ENCODE measurements at places on chromosomes 16 and 17. TPM values are rescaled to one million over a fixed set of nuclear protein-coding genes. Genes with fewer than 3 reads are reported as not detected.
A peak's percentile ranks its signal among the peaks of the same experiment; 100 is the strongest.

Gene SEC14L1
- 7.0 TPM for polyA plus RNA-seq

Gene BHLHA9
- not detected for polyA plus RNA-seq

Gene SLC16A11
- polyA plus RNA-seq, result 1.1 TPM

DNA sequence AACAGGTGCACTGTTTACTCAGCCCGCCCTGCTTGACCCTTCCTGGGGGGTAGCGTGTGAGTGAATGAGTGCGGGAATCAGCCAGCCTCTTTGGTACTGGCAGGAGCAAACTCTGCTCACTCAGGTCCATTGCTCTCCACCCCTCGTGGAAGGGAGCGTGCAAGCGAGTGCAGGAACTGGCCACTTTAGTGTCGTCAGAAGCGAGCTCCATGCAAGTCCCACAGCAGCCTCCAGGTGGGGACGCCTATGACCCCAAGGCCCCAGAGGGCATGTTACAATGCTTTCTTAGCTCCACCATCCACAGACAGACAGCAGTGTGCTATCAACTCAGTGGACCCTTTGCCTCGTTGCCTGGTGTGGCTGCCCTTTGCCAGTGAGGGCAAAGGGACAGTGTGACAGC lies 1025.1 kb upstream of the CDH8 start:
- H3K4me1 ChIP-seq, result no peaks in the 10 kb centered on the region
- no peaks in the 10 kb centered on the region for H3K27me3 ChIP-seq
- no peak overlapping the region for H3K27ac ChIP-seq
- DNase-seq, result no peak
- no peaks in the 10 kb centered on the region for H3K36me3 ChIP-seq

GRCh38 chr16:22938647-22939046 lies 124.7 kb downstream of the HS3ST2 start:
- H3K27me3 ChIP-seq, result no peaks in the 10 kb centered on the region
- H3K4me3 ChIP-seq, result no peak overlapping the region
- no peaks in the 10 kb centered on the region for H3K4me1 ChIP-seq
- no peak for DNase-seq
- H3K27ac ChIP-seq, result no peak overlapping the region
- H3K36me3 ChIP-seq, result no peaks in the 10 kb centered on the region

DNA sequence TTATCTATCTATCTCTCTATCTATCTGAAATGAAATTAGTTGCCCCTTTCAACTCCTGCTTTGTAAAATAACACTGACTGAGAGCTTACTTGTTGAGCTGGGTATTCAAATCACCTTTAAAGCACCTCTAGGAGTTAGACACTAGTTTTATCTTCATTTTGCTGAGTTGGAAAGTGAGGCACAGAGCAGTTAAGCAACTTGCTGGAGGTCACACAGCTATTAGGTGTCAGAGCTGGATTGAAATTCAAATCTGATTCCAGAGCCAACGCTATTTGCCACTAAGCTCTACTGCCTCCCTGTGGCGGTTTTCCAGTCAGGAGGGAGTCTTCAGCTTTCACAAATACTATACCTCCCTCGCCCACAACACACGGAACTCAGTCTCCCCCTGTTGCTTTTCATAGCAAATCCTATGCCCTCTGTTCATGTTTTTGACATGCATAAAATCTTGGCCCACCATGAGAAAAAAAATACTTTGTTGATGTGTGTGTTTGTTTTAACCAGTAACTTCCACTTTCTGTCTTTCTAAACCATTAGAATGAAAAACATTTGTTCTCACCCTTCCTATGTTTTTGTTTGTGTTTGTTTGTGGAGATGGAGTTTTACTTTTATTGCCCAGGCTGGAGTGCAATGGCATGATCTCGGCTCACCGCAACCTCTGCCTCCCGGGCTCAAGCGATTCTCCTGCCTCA lies 74.8 kb upstream of the SMURF2 start:
- no peak overlapping the region for H3K4me3 ChIP-seq
- no peak overlapping the region for H3K27ac ChIP-seq
- H3K36me3 ChIP-seq, result no peaks in the 10 kb centered on the region
- peak; percentile 54 for DNase-seq
- no peaks in the 10 kb centered on the region for H3K27me3 ChIP-seq
- no peaks in the 10 kb centered on the region for H3K4me1 ChIP-seq

DNA sequence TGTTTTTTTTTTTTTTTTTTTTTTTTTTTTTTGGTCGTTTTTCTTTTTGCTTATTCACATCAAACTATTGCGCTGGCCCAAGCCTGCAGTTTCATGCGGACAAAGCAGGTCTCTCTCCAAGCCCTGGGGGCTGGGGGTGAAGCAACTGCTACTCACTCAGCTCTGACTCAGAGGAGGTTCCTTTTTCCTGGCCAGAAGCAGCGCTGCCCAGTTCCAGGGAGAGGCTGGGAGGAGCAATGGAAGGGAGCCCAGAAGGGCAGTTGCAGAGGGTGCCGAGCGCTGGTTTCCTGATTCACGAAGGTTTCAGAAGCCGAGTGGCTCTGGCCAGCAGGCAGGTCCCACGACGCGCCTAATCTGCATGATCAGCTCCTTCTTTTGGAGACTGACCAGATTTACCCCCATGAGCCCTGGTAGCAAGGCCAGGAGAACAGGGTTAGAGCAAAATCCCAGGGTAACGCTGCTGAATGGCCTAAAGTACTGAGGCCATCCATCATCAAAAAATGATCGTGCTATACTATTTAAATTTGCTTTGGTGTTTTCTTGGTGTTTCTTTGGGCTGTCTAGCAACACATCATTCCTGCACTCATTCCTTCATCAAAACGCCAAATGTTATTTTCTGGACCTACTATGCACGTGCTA lies 144.7 kb upstream of the SOX9 start:
- H3K27ac ChIP-seq, result no peak overlapping the region
- no peak overlapping the region for H3K4me3 ChIP-seq
- H3K4me1 ChIP-seq, result no peaks in the 10 kb centered on the region
- no peaks in the 10 kb centered on the region for H3K36me3 ChIP-seq
- no peaks in the 10 kb centered on the region for H3K27me3 ChIP-seq

GRCh38 chr17:7191571-7192270 lies 12.6 kb upstream of the ASGR1 start:
- H3K27me3 ChIP-seq, result no peaks in the 10 kb centered on the region
- H3K36me3 ChIP-seq, result peaks cover 36% of the 10 kb centered on the region
- no peak overlapping the region for H3K27ac ChIP-seq
- H3K4me3 ChIP-seq, result no peak overlapping the region

Gene CBX2
- polyA plus RNA-seq, result not detected

Gene MYO15A
- polyA plus RNA-seq, result 0.41 TPM

GRCh38 chr16:4032768-4033167 lies 83.5 kb downstream of the ADCY9 start:
- no peak overlapping the region for H3K27ac ChIP-seq
- no peak overlapping the region for H3K4me3 ChIP-seq
- H3K27me3 ChIP-seq, result no peaks in the 10 kb centered on the region
- H3K36me3 ChIP-seq, result no peaks in the 10 kb centered on the region
- no peak for DNase-seq

DNA sequence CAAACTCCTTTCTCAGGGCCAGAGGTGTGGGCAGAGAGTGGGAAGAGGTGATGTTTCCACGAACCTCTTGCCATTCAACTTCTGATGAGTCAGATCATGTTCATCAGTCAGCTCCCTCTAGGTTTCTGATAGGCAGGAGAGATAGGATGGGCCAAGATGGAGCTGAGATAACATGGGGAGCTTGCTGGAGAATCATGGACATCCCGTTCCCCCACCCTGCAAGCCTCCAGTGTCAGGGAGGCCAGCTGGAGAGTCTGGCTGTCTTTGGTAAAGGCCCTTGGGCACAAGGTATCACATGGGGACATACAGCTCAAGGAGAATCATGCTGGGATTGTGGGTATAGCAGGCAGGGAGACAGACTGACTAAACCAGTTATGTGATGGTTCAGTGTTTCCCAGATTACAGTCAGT lies 136.0 kb upstream of the IRX3 start:
- H3K27me3 ChIP-seq, result no peaks in the 10 kb centered on the region
- no peak for DNase-seq
- H3K4me3 ChIP-seq, result no peak overlapping the region
- no peaks in the 10 kb centered on the region for H3K36me3 ChIP-seq

GRCh38 chr16:51418258-51418657 lies 267.2 kb upstream of the SALL1 start:
- no peak overlapping the region for H3K4me3 ChIP-seq
- no peaks in the 10 kb centered on the region for H3K4me1 ChIP-seq
- DNase-seq, result no peak
- H3K36me3 ChIP-seq, result no peaks in the 10 kb centered on the region
- H3K27ac ChIP-seq, result no peak overlapping the region
- no peaks in the 10 kb centered on the region for H3K27me3 ChIP-seq

GRCh38 chr17:41586863-41587495 lies at the start of gene KRT14:
Gene KRT14 (minus strand): TSS chr17:41586895. CDS start chr17:41586834, 61 bp downstream.
- H3K4me1 ChIP-seq, result no peaks in the 10 kb centered on the region
- no peaks in the 10 kb centered on the region for H3K27me3 ChIP-seq
- no peaks in the 10 kb centered on the region for H3K36me3 ChIP-seq
- no peak within 1 kb of the TSS for H3K4me3 ChIP-seq

- H3K27ac ChIP-seq, result no peak overlapping the region
- H3K27me3 ChIP-seq, result no peaks in the 10 kb centered on the region
- H3K4me1 ChIP-seq, result no peaks in the 10 kb centered on the region
- no peaks in the 10 kb centered on the region for H3K36me3 ChIP-seq
- no peak for DNase-seq
Observed at GRCh38 chr17:5798094-5798493, 213.8 kb upstream of the NLRP1 start.

Gene PITPNM3
- 0.04 TPM for polyA plus RNA-seq

GRCh38 chr17:3890878-3891219 lies 2.0 kb downstream of the CAMKK1 start:
- H3K4me1 ChIP-seq, result peaks cover 20% of the 10 kb centered on the region
- no peak overlapping the region for H3K4me3 ChIP-seq
- no peak for DNase-seq
- H3K36me3 ChIP-seq, result no peaks in the 10 kb centered on the region

DNA sequence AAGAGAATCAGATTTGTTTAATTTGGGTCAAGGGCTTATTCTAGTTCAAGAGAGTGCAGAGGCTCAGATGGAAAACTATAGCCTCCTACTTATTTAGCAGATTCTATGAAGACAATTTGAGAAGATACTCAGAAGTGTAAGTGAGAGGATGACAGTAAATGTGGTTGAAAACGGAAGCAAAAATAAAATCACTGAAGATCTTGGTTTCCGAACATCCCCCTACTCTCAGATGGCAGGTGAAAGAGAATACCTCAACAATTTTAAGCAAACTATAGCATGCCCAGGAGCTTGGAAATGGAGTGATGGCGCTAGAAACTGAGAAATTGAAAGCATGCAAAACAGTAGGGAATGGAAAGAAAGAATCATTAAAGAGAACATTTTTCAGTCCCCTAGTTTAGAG lies 705.5 kb upstream of the CDH8 start:
- DNase-seq, result no peak
- no peaks in the 10 kb centered on the region for H3K36me3 ChIP-seq
- H3K27me3 ChIP-seq, result no peaks in the 10 kb centered on the region
- no peaks in the 10 kb centered on the region for H3K4me1 ChIP-seq

DNA sequence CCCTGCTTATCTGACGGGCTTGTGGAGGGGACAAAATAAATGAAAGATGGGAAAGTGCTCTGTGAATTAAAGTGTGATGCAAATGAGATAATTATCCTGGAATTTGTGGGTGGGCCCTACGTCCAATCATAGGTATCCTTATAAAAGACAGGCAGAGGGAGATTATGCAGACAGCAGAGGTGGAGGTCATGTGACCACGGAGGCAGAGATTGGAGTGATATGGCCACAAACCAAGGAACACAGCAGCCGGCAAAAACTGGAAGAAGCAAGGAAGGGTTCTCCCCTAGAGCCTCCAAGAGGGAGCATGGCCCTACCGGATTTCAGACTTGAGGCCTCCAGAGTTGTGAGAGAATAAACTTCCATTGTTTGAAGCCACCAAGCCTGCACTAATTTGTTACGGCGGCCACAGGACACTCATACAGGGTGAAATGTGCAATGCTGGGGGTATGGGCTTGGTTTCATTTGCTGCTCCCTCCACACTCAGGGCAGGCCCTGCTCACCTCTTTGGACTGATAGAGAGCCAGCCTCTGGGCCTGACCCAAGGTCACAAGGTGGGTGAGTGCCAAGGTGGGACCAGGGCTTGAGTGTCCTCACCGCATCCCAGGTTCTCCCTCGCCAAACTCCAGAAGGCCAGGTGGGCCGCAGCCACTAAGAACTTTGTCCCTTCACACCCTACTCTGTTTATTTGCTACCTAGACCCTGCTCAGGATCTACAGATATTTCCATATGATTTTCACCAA lies 149.6 kb upstream of the TNRC6C start:
- H3K4me1 ChIP-seq, result no peaks in the 10 kb centered on the region
- H3K27me3 ChIP-seq, result no peaks in the 10 kb centered on the region
- no peaks in the 10 kb centered on the region for H3K36me3 ChIP-seq
- no peak for DNase-seq
- no peak overlapping the region for H3K4me3 ChIP-seq

GRCh38 chr17:59149841-59150511 lies 5.0 kb downstream of the SKA2 start:
- H3K27me3 ChIP-seq, result no peaks in the 10 kb centered on the region
- peaks cover 5% of the 10 kb centered on the region for H3K36me3 ChIP-seq
- H3K4me1 ChIP-seq, result peaks cover 10% of the 10 kb centered on the region
- H3K4me3 ChIP-seq, result no peak overlapping the region

GRCh38 chr17:44217738-44218343 lies 1.6 kb downstream of the UBTF start:
- peaks cover 23% of the 10 kb centered on the region for H3K36me3 ChIP-seq
- peak overlapping the region; percentile 90 for H3K27ac ChIP-seq
- peaks cover 38% of the 10 kb centered on the region for H3K4me1 ChIP-seq
- H3K4me3 ChIP-seq, result peak overlapping the region; percentile 68
- no peak for DNase-seq
- no peaks in the 10 kb centered on the region for H3K27me3 ChIP-seq

Gene TAT
- 0.53 TPM for polyA plus RNA-seq

Gene ZNF747
- polyA plus RNA-seq, result 8.9 TPM

- H3K36me3 ChIP-seq, result no peaks in the 10 kb centered on the region
- no peak overlapping the region for H3K4me3 ChIP-seq
- H3K4me1 ChIP-seq, result peaks cover 6% of the 10 kb centered on the region
- no peak overlapping the region for H3K27ac ChIP-seq
- H3K27me3 ChIP-seq, result peaks cover 12% of the 10 kb centered on the region
Observed at GRCh38 chr17:81480140-81481072, 32.2 kb downstream of the ACTG1 start.

GRCh38 chr17:35795007-35795870 lies at the start of gene MMP28:
Gene MMP28 (minus strand): TSS chr17:35795641. CDS start chr17:35795377, 264 bp downstream.
- peak within 1 kb of the TSS; percentile 33 for H3K4me3 ChIP-seq
- peaks cover 21% of the 10 kb centered on the region for H3K4me1 ChIP-seq
- H3K27ac ChIP-seq, result peak within 1 kb of the TSS; percentile 4

DNA sequence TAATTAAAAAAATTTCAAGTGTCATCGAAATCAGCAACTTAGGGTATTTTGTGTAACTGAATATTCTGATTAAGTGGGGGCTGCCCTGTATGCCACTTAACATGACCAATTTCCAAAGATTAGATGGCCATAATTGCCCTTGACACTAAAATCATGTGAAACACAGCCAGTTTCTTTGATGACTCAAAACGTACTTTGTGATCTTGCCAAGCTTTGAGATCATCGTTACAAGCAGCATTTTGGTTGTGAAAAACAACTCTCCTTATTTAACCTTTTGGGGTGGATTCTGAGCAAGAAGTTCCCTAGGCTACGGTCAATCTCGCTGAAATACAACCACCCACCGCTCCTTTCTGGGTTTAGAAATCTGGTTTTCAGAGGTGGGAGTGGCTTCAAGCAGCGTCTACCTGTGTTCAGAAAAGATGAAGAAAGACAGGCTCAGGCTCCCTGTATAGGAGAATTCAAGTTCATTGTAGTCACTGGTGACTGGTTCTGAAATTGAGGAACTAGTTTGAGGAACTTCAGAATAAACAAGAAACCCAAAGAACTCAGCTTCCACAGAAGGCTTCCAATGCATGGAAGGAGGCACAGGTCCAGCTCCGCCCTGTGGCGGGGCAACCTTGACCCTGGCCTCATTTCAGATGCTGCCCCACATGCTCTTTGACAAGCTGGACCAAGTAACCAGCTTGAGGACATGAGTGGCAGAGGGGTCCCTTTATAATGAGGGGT lies 9.4 kb downstream of the MAP3K14 start:
- H3K4me3 ChIP-seq, result peak overlapping the region; percentile 13
- H3K27ac ChIP-seq, result peak overlapping the region; percentile 48
- no peaks in the 10 kb centered on the region for H3K27me3 ChIP-seq

Data from naive thymus-derived CD4-positive, alpha-beta T cell (primary cell).